ENCODE measurements at places on chromosomes 16 and 17.

DNA sequence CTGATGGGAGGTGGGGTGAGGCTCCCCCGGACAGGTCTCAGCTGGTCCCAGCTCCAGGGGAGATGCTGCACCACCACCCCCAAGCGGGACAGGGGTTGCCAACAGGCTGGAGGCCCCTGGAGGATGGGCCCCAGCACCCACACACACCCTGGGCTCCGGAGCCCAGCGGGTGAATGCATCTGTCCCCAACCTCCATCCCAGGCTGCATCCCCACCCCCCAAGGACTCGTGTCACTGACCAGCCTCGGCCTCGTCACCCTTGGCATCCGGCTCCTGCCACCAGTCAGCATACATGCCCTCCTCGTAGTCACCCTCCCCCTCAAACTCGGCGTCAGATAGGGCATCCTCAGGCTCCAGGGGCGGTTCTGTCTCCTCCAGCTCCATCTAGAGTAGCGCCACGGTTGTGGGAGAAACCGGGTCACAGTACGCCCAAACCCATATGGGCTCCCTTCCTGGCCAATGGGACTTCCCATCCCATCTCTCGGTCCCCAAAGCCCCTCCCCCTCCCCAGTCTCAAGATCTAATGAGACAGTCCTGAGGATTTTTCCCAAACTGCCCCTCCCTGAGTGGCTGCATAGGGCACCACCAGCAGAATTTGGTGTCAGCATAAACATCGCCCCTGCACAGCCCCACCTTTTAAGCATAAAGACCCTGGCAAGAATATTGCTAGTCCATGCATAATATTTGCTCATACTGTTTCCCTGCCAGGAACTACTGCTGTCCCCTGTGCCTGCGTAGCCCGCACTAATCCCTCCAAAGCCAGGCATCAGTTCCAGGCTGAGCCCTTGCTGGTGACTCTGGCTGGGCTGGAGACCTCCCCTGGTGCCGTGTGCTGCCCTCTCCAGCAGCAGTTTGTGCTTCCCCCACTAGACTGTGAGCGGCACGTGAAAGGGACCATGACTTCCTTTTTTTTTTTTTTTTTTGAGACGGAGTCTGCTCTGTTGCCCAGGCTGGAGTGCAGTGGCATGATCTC, 8.4 kb downstream of the P3H4 start:
- no peak for DNase-seq

- no peak for DNase-seq
These were observed 16.0 kb downstream of the CD7 start for GRCh38 chr17:82301300-82301915.

GRCh38 chr17:59848778-59849177, 44.0 kb downstream of the TUBD1 start:
- no peak for DNase-seq

GRCh38 chr16:84464116-84464515, 40.3 kb downstream of the MEAK7 start:
- DNase-seq: no peak

- no peak for DNase-seq
These were observed 34.3 kb upstream of the LGALS9 start for GRCh38 chr17:27596566-27597187.

DNA sequence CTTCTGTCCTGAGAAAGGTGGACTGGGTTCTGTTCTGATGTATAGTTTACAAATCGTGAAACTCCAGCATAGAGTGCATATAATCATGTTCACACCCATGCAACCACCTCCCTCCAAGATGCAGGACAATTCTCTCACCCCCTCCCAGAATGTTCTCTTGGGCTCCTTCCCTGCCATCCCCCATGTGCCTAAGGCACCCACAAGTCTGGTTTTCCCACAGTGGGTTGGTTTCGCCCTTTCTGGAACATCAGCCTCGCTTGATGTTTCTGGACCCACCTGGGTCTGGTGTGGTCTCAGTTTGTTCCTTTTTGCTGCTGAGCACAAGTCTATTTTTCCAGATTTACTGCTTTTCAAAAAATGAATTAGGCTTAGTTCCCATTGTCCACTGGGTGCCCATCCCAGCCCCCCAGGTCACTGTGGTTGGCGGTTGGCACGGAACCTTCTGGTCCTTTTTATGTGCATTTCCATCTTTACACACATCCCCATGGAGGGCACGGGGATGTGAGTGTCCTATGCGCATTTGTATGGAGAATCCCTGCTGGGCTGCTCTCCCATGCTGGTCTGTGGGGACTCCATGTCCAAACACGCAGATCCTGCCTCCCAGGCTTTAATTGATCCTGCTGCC, 19.0 kb downstream of the MAP2K3 start:
- DNase-seq: no peak

DNA sequence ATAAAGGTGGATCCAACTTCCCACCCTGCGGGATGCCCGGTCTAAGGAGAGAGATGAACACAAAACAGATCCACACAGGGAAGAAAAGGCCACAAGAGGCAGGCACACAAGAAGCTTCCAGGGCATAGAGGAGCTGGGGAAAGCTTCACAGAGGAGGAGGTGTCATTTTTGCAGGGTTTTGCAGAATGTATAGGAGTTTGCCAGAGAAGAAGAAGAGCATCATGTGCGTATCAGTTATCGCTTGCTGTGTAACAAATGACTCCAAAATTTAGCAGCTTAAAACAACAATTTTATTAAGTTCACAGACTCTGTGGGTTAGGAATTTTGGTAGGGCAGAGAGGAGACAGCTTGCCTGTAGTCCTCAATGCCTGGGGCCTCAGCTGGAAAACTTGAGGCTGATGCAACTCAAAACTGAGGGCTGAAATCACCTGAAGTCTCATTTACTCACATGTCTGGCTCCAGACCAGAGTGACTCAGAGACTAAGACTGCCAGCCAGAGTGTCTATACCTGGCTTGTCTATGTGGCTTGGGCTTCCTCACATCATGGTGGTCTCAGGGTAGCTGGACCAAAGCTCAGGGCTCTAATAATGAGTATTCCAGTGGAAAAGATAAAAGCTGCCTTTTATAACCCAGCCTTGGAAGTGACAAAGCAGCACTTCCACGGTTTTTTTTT, 33.9 kb upstream of the ZNF423 start:
- DNase-seq: no peak

- no peak for DNase-seq
These were observed 5.6 kb downstream of the RFNG start for GRCh38 chr17:82045936-82046484.

DNA sequence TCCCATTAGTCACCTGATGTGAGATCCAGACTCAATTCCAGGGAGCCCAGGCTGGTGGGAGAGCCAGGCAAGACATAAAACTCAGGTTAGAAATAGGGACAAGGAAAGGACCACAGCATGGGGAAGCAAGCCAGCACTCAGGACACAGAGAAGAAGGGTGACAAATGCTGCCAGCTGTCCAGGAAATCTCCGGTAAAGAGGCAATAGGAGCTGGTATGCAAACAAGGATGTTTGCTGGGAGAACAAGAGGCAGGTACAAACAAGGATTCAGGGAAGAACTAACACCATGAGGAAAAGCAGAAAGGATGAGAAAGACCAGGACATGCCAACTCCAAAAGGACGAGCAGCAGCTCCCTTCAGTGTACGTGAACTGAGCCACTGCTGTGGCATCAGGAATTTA, 10.2 kb upstream of the TXNDC11 start:
- DNase-seq: no peak
